Left colon (tissue), 2 donors: ENCODE measurements at places on chromosomes 4 and X. TPM values are rescaled to one million over a fixed set of nuclear protein-coding genes. Genes with fewer than 3 reads are reported as not detected.

GLOD5 gene
- 9.5 TPM for total RNA-seq

ALB gene
- total RNA-seq = not detected

DNA sequence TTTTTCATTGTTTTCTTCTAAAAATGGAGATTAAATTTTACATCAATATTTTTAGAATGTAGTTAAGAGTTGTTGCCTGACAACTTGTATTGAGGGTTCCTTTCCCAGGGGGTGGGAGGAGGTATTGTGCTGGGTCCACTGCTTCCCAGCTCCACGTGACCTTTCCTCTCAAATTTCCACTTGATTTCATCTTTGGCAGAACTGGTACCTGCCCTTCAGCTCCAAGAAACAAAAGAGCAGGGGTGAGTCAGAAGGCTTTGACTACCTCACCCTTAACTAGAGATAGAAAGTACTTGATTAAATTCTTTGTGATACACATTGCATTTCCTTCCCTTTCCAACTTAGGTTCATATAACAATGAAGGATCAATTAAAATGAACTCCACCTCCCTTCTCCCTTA lies 19.7 kb downstream of the TRIM2 start:
- DNase-seq = no peak

- peak; percentile 46 for DNase-seq
These were observed 504 bp upstream of the PDLIM3 start for GRCh38 chr4:185535612-185536410.
